ENCODE measurements at places on chromosomes 16 and 17.

DNA sequence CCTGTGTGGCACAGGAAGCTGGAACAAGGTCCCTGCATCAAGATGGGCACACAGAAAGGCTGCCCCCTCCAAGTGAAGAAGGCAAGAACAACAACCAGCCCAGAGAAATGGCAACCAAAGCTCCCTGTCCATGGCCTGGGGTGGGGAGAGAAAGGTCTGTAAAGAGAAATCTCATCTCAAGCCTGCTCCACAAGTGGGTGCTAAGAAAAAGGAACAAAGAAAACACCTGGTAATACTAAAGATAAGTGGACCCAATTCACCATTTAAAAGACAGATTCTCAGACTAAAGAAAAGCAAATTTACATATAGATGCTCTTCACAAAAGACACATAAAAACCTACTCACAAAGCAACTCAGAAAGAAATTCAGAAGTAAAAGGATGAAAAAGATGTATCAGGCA lies 107.4 kb downstream of the PARN start:
- DNase-seq: no peak

DNA sequence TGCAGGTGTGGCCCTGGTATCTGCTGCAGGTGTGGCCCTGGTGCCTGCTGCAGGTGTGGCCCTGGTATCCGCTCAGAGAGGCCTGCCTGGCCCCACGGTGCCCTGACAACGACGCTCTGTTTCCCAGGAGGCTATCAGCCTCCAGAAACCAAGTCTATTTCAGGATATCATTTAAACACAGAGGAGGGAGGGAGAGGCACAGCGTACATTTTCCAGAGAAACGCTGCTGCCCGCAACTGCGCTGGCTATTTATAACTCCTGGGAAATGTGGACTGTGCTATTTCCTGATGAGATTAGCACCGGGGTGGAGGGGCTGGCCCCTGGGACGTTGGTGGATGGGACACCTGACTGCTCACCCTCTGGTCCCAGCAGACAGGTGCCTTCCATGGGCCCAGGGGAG lies 22.5 kb downstream of the TIMM22 start:
- DNase-seq: no peak

DNA sequence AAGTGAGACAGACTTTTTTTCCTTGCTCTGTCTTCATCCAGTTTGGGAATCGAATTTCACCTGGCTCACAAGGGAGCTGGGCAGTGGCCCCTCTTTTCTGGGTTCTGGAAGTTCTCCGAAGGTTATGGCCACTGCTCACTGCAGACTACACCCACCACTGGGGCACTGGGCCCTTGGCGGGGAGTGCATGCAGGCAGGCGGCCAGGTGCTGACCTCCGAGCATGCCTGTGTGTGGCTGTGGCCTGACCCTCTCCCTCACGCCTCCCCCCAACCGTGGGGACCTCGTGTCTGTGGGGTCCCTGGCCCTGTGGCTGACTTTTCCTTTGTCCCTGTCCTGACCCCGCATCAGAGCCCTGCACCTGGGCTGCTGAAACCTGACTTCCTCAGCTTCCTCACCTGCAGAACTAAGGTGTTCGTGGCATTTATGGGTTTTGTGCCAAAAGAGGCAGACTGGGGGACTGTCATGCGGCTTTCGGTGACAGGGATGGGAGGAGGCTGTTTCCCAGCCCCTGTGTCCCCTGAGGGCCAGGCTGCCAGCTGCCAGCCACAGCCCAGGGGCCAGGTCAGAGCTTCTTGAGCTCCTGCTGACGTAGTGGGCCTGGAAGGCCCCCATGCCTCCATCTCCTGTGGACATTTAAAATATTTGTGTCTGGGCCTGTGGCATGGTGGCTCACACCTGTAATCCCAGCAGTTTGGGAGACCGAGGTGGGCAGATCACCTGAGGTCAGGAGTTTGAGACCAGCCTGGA lies 21.4 kb downstream of the ASPSCR1 start:
- no peak for DNase-seq

GRCh38 chr16:79163691-79164387 lies 436.7 kb downstream of the MAF start:
- no peak for DNase-seq

DNA sequence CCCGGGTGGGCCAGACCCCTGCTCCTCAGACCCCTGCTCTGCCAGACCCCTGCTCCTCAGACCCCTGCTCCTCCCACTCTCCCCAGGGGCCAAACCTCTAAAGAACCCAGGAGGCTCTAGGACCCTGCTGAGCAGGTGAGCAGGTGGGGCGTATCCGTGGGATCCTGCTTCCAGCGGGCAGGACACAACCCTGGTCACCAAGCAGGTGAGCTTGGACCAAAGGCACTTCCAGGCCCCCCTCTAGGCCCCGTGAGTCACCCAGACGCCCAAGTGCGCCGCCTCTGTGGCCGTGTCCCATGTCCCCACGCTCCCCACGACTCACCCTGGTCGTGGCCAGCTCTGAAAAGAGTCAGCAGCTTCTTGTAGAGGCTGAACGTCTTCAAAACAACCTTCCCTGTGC lies 5.0 kb downstream of the CYBC1 start:
- DNase-seq: no peak

DNA sequence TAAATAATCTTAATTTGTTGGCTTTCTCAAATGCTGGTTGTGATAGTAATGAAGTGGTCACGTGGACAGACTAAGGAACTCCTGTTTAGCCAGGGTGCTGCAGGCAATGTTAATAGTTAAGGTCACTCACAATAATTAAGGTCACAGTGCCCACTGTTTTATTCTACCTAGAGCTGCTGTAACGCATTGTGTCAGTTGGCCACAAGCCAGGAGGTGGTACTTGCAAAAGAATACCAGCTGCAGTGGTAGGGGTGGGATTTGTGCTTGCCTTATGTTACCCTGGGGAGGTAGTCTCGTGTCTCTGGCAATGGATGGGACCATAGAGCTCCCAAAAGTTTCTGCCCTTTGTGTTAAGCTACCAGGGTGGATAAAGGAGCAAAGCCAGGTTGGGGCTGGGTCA lies 969.1 kb upstream of the CDH8 start:
- no peak for DNase-seq

DNA sequence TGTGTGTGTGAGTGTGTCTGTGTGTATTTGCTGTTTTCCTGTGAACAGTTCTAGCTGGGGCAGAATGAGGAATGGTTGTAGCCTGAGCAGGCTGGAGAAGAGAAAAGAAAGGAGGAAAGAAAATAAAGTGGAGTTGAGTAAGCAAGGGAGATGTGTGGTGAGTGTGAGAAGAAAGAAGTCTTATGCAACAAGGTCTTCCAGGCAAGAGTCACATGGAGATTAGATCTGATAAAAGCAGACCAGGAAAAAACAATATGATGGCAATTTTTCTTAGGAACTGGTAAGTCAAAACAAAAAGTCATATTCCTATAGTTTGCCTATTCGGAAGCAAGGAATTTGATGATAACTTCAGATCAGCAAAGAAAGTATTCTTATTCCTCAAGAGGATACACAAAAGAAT lies 125.0 kb downstream of the HS3ST3A1 start:
- DNase-seq: no peak

DNA sequence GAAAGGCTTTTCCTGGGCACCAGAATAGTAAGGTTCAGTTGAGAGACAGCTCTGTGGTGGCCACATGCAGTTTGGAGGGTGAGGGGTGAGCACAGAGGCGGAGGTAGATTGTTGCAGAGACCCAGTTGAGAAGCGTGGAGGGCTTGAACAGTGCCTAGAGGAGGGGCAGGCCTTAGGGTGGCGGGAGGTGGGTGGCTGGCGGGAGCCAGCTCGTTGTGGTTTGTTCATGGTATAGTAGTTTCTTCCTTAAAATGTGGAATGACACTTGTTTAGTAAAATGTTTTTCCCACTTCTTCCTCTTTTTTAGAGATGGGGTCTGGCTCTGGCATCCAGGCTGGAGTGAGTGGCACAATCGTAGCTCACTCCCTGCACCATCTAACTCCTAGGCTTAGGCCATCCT lies 14.2 kb downstream of the USP10 start:
- DNase-seq: no peak

- DNase-seq: no peak
These were observed 79.1 kb upstream of the TNRC6C start for GRCh38 chr17:77879226-77879895.

GRCh38 chr17:31673076-31673475 lies 186.0 kb downstream of the COPRS start:
- DNase-seq: no peak

DNA sequence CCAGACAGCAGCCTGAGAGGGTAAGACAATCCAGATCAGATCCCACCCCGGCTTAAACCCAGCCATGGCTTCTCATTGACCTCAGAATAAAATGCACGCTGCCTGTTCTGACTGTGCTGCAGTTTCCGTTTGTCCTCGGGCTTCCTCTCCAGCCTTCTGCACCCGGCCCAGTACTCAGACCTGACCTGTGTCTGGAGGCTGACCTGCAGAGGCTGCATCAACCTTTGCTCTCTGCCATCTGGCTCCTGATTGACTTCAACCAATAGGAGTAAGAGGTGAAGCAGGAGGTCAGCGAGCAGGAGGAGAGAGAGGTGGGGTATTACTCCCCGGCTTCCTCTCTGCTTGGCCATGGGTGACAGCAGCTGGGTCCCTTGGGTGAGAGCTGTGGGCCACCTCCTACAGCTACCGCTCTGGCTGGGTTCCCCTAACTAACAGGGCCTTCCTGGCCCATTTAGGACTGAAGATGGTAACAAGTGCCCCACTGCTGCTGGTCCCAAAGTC lies 46.7 kb downstream of the C16orf82 start:
- DNase-seq: no peak

- no peak for DNase-seq
These were observed 7.1 kb downstream of the CARHSP1 start for GRCh38 chr16:8861563-8862308.

DNA sequence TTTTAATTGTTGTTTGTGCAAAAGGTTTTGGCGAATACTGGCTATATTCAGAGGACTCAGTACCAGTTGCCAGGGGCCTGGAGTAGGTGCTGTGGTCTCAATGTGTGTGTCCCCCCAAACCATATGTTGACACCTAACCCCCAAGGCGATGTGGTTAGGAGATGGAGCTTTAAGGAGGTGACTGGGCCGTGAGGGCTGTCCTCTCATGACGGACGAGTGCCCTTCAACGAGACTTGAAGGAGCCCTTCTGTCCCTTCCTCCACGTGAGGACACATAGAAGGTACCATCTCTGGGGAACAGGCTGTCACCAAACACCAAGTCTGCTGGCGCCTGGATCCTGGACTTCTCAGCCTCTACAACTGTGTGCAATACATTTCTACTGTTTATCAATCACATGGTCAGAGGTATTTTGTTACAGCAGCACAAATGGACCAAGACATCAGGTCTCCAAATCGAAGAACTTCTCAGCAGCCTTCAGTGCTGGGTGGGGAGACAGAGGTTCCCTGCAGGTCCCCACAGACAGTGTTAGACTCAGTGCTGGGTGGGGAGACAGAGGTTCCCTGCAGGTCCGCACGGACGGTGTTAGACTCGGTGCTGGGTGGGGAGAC lies 24.8 kb upstream of the METRNL start:
- no peak for DNase-seq

GRCh38 chr17:1227917-1228780 lies 42.1 kb upstream of the BHLHA9 start:
- peak; percentile 26 for DNase-seq

GRCh38 chr17:8162997-8163977 lies 539 bp upstream of the VAMP2 start:
- DNase-seq: peak; percentile 54

- DNase-seq: no peak
These were observed 111.4 kb downstream of the PRKCA start for GRCh38 chr17:66413559-66414520.

DNA sequence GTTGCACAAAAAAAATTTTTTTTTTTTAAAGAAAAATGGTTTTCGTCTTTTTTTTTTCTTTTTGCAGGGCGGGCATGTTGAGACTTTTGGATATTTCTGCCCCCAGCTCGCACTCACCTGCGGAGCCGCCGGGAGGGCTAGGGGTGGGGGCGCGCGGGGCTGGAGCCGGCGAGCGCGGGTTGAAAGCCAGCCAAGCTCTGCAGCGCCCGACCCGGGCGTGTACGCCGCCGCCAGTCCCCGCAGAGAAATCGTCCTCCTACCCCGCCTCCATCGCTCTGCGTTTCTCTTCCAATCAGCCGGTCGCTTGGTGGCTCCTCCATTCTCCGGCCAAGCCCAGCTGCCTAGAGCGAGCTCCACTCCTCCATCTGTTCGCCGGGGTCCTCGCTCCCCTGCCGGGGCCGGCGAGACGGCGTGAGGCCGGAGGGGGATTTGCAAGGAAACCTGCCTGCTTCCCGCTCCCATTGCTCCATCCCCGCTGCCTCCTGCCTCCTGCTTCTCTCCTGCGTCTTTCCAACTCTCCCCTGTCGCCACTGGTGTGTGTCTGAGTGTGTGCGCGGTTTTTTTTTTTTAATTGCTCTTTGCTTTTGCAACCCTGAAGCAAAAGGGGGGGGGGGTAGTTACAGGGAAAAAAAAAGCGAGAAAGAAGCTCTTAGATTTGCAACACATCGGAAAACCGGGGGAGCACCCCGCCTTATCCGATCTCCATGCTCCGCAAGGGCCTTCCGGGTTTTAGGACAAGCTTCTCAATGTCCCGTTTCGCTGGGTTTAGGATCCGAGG lies 1.8 kb upstream of the UBTF start:
- peak; percentile 87 for DNase-seq

DNA sequence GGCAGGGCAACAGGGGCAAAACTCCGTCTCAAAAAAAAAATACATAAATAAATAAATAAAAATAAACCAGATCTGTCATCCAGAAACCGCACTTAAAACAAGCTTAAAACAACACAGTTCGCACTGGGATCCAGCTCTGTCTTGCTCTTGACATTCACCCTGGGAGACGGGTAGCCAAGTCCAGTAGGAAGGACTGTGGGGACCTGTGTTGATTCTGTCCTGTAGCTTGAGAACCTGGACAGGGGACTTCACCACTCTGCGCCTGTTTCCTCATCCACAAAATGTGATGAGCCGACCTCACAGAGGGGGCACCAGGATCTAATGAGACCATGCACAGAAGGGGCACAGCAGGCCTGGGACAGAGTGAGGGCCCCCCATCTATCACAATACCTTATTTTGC lies 1.5 kb upstream of the RAI1 start:
- DNase-seq: no peak

- DNase-seq: no peak
These were observed 172.8 kb downstream of the RAB11FIP4 start for GRCh38 chr17:31564291-31564690.

DNA sequence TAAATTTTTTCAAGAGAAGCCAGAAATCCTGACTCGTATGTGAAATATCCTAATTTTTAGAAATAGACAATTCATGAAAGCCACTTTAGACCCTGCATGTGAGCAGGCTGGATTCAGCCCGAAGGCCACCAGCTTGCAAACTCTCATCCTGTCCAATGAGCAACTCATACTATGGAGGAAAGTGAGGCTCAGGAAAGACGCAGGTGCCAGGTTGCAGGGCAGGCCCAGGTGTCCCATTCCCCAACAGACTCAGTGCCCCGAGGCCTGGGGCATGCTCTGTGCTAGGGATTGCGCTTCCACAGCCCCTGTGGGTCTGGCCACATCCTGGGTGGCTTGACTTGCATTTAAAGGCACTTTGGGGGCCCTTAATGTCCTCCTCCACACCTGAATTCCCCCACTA lies 16.7 kb upstream of the RASD1 start:
- no peak for DNase-seq

Data from G401 (cell line).